T-cell (primary cell): ENCODE measurements at places on chromosomes 1 and 21.

DNA sequence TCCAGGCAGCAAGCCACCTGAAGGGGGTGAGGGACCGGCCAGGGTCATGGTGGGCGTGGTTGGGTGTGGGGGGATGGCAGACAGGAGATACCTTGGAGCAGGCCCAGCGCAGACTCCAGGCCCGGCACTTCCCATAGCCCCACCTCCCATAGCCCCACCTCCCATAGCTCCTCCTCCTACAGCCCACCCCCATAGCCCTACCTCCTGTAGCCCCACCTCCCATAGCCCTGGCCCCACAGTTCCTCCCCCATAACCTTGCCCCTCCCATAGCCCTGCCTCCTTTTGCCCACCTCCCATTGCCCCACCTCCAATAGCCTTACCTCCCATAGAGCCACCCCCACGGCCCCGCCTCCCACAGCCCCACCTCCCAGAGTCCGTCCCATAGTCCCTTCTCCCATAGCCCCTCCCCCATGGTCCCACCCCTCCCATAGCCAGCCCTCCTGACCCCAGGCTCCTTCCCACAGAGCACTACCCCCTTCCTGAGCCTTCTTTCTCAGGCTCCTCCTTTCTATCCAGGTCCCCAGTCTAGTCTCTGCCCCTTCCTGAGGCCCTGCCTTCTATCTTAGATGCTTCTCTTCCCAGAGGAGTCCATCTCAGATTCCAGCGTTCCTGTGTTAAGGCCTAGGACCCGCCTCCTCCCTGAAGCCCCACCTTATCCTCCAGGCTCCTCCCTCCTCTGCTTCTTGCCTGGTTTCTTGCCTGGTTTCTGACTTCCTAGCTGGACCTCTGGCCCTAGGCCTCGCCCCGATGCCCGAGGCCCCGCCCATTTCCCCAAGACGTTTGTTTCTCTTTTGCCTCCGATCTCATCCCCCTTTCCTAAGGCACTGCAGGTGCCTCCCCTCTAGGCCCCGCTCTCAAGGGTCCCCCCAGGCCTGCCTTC, 46.8 kb downstream of the PTPRU start:
- DNase-seq: no peak

- no peak for DNase-seq
Measured at GRCh38 chr21:34020005-34020847, 53.2 kb upstream of the MRPS6 start.

- no peak for DNase-seq
Measured at GRCh38 chr1:207978441-207978840, 67.5 kb upstream of the CD34 start.

DNA sequence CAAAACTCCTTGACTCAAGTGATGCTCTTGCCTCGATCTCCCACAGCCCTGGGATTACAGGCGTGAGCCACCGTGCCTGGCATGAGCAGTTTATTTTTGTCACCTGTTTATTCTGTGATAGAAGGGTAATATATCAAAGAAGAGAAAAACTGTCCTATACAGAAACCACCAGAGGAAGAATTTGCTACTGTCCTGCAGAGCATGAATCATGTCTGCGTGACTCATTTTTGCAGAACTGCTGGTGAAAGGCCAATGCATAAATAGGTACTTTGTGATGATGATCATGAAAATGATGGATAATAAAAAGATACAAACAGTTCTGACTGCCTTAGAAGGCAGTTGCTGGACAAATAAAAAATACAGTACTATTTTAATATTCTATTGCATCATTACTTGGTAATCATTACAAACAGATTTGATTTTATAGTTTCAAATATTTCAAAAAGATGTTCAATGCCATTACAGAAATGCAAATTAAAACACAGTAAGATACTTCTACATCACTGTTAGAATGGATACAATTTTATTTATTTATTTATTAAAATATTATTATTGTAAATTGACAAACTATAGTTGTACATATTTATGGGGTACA, 26.5 kb downstream of the RIPPLY3 start:
- no peak for DNase-seq

GRCh38 chr1:226993814-226994585, 53.9 kb downstream of the COQ8A start:
- DNase-seq: no peak

DNA sequence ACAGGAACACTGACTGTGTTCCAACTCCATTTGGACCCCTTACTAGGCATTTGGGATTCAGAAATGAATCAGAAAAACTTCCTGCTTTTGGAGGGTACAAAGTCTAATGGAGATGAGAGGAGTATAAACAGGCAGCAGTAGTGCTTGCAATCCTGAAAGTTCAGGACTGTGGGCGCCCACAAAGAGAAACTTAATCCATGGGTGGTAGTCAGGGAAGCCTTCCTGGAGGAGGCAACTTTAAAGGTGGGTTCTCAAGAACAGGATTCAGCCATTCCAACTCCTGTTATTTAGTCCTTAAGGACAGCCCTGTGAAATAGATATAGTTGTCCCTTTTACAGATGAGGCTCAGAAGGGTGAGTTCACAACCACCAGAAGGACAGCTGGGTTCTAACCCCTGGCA, 2.0 kb upstream of the LDLRAP1 start:
- no peak for DNase-seq

GRCh38 chr1:56849750-56850149, 4.8 kb upstream of the C8A start:
- DNase-seq: no peak

- no peak for DNase-seq
Measured at GRCh38 chr1:6141592-6141991, 38.5 kb downstream of the CHD5 start.

DNA sequence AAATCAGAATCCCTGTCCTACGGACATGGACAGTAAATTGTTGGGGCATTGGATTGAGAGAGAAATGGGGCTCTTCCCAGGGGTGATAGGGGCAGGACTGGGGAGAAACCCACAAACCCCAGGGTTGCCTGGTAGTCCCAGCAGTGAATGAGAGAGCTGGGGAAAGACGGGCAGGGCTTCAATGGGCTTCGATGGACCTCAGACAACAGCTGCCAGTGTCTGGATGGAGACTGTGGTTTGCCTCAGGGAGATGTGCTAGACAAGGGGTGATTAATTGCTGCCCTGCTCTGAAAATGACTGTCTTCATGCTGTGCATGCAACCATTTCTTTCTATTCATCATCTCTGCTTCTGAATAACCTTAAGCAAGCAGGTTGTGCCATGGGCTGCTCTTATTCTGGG, 7.4 kb downstream of the GPR25 start:
- no peak for DNase-seq

DNA sequence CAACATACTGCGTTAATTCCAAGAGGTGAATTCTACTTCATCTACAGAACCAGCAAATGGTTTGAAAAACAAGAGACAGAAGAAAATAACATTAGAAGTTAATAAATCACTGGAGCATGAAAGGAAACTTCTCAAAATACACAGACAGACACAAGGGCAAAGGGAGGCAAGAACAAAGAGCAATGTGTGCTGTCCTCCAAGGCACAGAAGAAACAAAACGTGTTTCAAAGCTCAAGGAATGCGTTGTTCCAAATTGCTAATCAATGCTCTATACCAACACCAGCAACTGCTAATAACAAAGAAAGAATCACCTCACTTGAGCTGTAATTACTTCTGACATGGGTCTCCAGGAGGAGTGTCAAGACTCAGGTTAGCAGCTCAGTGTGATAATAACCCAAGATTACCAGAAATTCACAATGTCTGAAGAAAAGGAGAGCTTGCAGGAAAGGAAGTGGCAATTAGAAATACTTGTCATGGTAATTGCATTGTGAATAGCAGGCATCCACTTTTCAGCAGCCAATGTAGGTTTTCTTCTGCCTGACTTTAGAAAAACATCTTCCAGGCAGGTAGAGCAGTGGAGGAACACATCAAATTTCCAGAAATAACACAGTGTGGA, 175.4 kb downstream of the SEC16B start:
- no peak for DNase-seq

DNA sequence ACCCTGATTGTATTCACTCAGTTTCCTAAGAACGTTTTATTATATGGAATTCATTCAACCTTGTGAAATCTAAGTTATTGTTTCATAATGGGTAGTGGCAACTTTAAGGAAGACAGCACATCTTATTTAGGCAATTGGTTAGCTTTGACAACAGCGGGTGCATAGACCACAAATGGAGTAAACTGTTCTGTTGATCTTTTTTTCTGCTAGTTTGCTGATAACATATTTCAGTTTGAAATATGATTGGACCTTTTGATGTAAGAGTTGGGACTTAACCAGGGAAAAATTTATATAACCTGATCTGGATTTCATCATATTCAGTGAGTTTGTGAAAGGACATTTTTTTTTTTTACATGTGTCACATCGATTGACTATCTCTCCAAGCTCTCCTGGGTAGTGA, 151.7 kb downstream of the HLX start:
- no peak for DNase-seq

GRCh38 chr1:172801771-172802322, 142.9 kb downstream of the FASLG start:
- no peak for DNase-seq

- no peak for DNase-seq
Measured at GRCh38 chr1:245926888-245927287, 580.2 kb downstream of the SMYD3 start.

GRCh38 chr1:88876573-88877365, 14.6 kb downstream of the GTF2B start:
- no peak for DNase-seq

DNA sequence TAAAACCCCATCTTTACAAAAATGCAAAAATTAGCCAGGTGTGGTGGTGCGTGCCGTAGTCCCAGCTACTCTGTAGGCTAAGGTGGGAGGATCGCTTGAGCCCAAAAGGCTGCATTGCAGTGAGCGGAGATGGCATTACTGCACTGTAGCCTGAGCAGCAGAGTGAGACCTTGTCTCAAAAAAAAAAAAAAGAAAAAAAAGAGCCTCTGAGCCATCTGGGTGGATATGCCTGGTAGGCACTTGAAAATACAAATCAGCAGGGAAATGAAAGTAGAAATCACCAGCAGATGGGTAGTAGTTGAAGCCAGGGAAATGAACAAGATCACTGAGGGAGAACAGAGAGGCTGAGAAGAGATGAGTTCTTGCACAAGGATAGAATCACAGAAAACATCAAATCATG, 131.0 kb upstream of the HMCN1 start:
- DNase-seq: no peak

GRCh38 chr1:201718346-201719202, 110.4 kb upstream of the IPO9 start:
- no peak for DNase-seq

DNA sequence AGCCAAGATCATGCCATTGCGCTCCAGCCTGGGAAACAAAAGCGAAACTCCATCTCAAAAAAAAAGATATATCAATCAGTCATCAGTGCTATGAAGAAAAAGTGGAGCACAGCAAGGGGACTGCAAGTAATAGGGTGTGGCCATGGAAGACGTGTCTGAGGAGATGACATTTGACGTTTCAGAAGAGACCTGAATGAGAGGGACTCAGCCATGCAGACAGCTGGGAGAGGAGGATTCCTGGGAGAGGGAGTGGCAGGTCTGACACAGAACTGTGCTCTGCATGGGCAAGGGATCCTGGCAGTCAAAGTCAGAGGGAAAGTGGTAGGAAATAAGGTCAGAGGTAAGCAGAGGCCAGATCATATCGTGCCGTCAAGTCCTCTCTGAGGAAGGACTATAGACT, 3.3 kb downstream of the LAX1 start:
- no peak for DNase-seq
